Temporal lobe (tissue), 4 donors: ENCODE measurements at places on chromosomes 7 and 10. TPM values are rescaled to one million over a fixed set of nuclear protein-coding genes. Genes with fewer than 3 reads are reported as not detected.

The ZNF365 gene
- total RNA-seq, result 16.2 TPM

The EVX1 gene
- not detected for total RNA-seq

The KCNH2 gene
- total RNA-seq, result 6.4 TPM

The SAP25 gene
- 0.25 TPM for total RNA-seq

The KNDC1 gene
- total RNA-seq, result 9.8 TPM

The FAS gene
- total RNA-seq, result 2.0 TPM

The GIMAP2 gene
- total RNA-seq, result 1.5 TPM

The GJD4 gene
- total RNA-seq, result not detected

The ATRNL1 gene
- total RNA-seq, result 353 TPM
